ENCODE measurements at places on chromosomes 7 and 10. TPM values are rescaled to one million over a fixed set of nuclear protein-coding genes. Genes with fewer than 3 reads are reported as not detected.

- no peak overlapping the region for H3K4me3 ChIP-seq
- H3K4me1 ChIP-seq: no peaks in the 10 kb centered on the region
- peaks cover 9% of the 10 kb centered on the region for H3K27me3 ChIP-seq
- no peak overlapping the region for H3K27ac ChIP-seq
Measured at GRCh38 chr10:46992803-46993561, 81.8 kb downstream of the PTPN20 start.

TNS3 gene
- 1.2 TPM for total RNA-seq

NXPH1 gene
- not detected for total RNA-seq

- H3K36me3 ChIP-seq: no peaks in the 10 kb centered on the region
- H3K27ac ChIP-seq: no peak overlapping the region
- H3K4me3 ChIP-seq: no peak overlapping the region
- no peak for DNase-seq
Measured at GRCh38 chr7:44899443-44899842, 14.1 kb upstream of the PURB start.

NKX2-3 gene
- total RNA-seq: not detected

GRCh38 chr10:123926401-123927264, 35.0 kb upstream of the CPXM2 start:
- peak; percentile 3 for DNase-seq
- no peak overlapping the region for H3K4me3 ChIP-seq
- peak overlapping the region; percentile 34 for H3K27ac ChIP-seq
- H3K4me1 ChIP-seq: peaks cover 11% of the 10 kb centered on the region
- no peaks in the 10 kb centered on the region for H3K36me3 ChIP-seq
- peaks cover 21% of the 10 kb centered on the region for H3K27me3 ChIP-seq

PHKG1 gene
- 1.3 TPM for total RNA-seq

CHPF2 gene
- total RNA-seq: 30.3 TPM

SFRP4 gene
- total RNA-seq: not detected

DNA sequence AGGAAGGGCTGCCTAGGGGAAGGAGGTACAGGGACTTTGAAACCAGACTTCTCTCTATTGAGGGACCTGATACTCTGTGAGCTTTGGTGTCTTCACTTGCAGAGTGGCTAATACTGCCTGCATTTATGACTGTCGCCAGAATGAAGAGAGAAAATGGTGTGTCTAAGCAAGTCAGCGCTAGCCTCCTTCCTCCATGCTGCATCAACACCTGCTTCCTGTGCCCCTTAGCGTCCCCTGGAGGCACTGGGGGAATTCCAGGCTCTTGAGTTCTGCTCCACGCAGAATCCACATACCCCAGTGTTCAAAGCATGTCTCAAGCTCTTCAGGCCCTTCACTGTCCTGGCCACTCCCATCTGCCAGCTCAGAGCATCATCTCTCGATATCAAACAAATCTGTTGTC, 140.5 kb downstream of the PKD1L1 start:
- no peaks in the 10 kb centered on the region for H3K36me3 ChIP-seq
- no peak overlapping the region for H3K4me3 ChIP-seq
- no peaks in the 10 kb centered on the region for H3K4me1 ChIP-seq
- no peak for DNase-seq

TMEM270 gene
- total RNA-seq: not detected

- no peaks in the 10 kb centered on the region for H3K36me3 ChIP-seq
- no peak overlapping the region for H3K4me3 ChIP-seq
- peaks cover 41% of the 10 kb centered on the region for H3K27me3 ChIP-seq
- no peaks in the 10 kb centered on the region for H3K4me1 ChIP-seq
- DNase-seq: no peak
- no peak overlapping the region for H3K27ac ChIP-seq
Measured at GRCh38 chr10:9285690-9286089, 1231.2 kb downstream of the GATA3 start.

SKIDA1 gene
- total RNA-seq: 0.23 TPM

NPSR1 gene
- not detected for total RNA-seq

DNA sequence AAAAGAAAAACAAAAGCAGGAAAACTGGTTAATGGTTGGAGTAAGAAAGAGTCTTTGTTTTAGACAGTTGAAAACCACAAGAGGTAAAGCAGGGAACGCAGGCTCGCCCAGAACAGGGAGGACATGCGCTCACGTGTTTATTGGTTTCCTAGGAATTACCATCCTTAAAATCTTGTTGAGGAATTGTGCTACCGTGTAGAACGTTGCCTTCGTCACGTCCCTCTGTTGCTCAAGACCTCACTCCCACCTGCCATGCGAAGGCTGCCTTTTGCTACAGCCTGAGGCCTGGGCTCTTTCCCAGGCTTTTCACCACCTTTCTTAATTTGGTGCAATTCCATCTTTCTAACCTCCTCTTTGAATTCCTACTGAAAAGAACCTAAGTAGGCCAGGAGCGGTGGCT, 61.6 kb upstream of the CAMK1D start:
- H3K36me3 ChIP-seq: no peaks in the 10 kb centered on the region
- no peak for DNase-seq
- no peak overlapping the region for H3K27ac ChIP-seq
- H3K4me1 ChIP-seq: no peaks in the 10 kb centered on the region
- no peak overlapping the region for H3K4me3 ChIP-seq

LRMDA gene
- total RNA-seq: not detected

- H3K4me3 ChIP-seq: no peak overlapping the region
- H3K4me1 ChIP-seq: no peaks in the 10 kb centered on the region
- DNase-seq: no peak
- peaks cover 6% of the 10 kb centered on the region for H3K27me3 ChIP-seq
Measured at GRCh38 chr7:73801577-73801976, 29.2 kb upstream of the CLDN4 start.

DNA sequence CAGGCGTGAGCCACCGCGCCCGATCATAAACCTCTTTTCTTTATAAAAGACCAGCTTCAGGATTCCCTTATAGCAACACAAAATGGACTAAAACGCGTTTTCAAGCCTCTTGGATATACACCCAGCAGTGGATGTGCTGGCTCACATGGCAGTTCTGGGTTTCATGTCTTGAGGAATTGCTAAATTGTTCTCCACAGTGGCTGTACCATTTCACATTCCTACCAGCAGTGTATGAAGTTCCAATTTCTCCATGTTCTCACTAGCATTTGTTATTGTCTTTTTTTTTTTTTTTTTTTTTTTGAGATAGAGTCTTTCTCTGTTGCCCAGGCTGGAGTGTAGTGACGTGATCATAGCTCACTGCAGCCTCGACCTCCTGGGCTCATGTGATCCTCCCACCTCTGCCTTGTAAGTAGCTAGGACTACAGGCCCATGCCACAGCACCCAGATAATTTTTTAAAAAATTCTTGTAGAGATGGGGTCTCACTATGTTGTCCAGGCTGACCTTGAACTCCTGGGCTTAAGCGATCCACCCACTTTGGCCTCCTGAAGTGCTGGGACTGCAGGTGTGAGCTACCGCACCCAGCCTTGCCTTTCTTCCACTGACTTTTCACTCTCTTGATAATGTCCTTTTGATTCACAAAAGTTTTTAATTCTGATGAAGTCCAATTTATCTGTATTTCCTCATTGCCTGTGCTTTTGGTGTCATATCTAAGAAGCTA, 17.4 kb downstream of the TECPR1 start:
- no peak overlapping the region for H3K4me3 ChIP-seq
- DNase-seq: no peak
- no peaks in the 10 kb centered on the region for H3K36me3 ChIP-seq
- H3K27ac ChIP-seq: no peak overlapping the region

DNA sequence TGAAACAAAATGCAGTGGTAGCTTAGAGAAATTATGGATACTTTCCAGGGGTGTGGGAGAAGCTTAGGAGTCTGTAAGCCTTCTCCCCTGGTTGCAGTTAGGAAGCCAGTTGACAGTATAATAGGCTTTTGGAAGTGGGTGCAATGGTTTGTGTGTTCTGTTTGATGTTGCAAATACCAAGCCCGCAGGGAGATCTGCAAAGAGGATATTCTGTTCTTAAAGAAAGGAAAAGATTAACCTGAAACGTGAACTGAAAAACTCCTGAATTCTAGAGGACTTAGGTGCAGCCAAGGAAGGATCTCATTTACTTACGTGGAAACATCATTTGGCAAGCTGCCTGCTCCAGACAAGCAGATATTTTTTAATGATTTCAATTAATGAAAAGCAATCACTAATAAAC, 496.6 kb downstream of the AUTS2 start:
- H3K27ac ChIP-seq: no peak overlapping the region
- DNase-seq: no peak
- no peaks in the 10 kb centered on the region for H3K36me3 ChIP-seq
- no peak overlapping the region for H3K4me3 ChIP-seq
- no peaks in the 10 kb centered on the region for H3K27me3 ChIP-seq
- no peaks in the 10 kb centered on the region for H3K4me1 ChIP-seq

PSMC2 gene
- 166 TPM for total RNA-seq

PON1 gene
- total RNA-seq: not detected

ZNF503 gene
- 0.50 TPM for total RNA-seq

DNA sequence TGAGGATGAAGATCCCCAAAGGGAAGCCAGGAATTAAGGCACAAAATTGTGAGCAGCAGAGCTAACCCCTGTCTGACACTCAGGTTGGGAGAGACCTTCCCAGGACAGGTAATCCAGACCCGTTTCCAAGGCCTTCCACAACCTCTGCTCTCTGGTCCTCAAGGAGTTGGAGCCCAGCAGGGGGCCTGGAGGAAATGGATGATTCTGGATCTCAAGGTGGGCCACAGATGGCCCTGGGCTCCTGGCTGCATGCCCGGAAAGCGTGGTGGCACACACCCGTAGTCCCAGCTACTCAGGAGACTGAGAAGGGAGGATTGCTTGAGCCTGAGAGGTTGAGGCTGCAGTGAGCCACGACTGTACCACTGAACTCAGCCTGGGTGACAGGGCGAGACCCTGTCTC, 42.3 kb downstream of the DPYSL4 start:
- DNase-seq: no peak
- no peaks in the 10 kb centered on the region for H3K36me3 ChIP-seq
- H3K4me3 ChIP-seq: peak overlapping the region; percentile 84
- peaks cover 30% of the 10 kb centered on the region for H3K4me1 ChIP-seq
- no peaks in the 10 kb centered on the region for H3K27me3 ChIP-seq

CDK1 gene
- 130 TPM for total RNA-seq

MAGI2 gene
- 0.31 TPM for total RNA-seq

PTPRZ1 gene
- not detected for total RNA-seq

- no peaks in the 10 kb centered on the region for H3K27me3 ChIP-seq
- no peak overlapping the region for H3K27ac ChIP-seq
- DNase-seq: no peak
- peaks cover 7% of the 10 kb centered on the region for H3K4me1 ChIP-seq
- H3K36me3 ChIP-seq: no peaks in the 10 kb centered on the region
Measured at GRCh38 chr10:71613261-71613777, 106.3 kb downstream of the C10orf105 start.

DNA sequence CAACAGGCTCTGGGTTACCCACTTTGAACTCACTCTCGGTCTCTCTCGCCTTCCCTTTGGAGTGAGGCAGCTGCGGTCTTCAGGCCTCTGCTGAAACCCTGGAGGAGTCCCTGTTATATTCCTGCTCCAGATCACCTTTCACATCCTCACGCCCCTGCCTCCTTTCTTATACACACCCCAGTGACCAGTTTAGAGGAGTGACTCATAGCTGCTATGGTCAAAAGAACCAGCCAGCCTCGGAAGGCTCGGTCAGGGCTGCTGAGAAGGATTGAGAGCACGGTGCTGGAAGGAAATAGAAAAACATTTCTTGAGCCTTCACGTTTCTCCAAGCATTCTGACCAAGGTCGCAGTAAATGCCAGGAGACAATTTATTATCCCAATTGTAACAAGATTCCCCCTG, 28.3 kb upstream of the SVOPL start:
- H3K27me3 ChIP-seq: no peaks in the 10 kb centered on the region
- H3K27ac ChIP-seq: no peak overlapping the region
- H3K36me3 ChIP-seq: no peaks in the 10 kb centered on the region
- no peak overlapping the region for H3K4me3 ChIP-seq

VSTM4 gene
- total RNA-seq: not detected

DNA sequence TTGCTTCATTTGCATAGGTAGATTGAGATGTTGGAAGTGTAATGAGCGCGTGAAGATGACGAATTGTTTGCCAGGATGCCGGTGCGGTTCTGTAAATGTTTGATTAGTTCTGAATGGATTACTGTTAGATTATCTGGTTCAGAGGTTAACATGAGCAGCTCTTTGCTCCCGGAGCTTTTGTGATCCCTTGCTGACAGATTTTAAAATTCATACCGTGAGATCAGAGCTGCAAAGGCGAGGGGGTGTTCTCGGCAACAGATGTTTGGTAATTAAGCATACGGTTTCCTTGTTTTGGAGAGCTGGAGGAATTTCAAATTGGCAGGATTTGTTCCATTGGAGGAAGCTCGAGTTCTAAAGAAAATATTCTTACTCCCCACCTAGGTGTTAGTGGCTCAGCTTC, 237.8 kb upstream of the GPR26 start:
- H3K27me3 ChIP-seq: peaks cover 41% of the 10 kb centered on the region
- no peaks in the 10 kb centered on the region for H3K36me3 ChIP-seq
- no peak overlapping the region for H3K4me3 ChIP-seq
- DNase-seq: no peak
- H3K27ac ChIP-seq: no peak overlapping the region
- no peaks in the 10 kb centered on the region for H3K4me1 ChIP-seq

ZC3HAV1L gene
- total RNA-seq: 6.3 TPM

GRCh38 chr7:40595129-40595528, 460.3 kb downstream of the SUGCT start:
- no peak for DNase-seq
- H3K36me3 ChIP-seq: no peaks in the 10 kb centered on the region
- H3K27ac ChIP-seq: no peak overlapping the region
- peaks cover 14% of the 10 kb centered on the region for H3K4me1 ChIP-seq
- peaks cover 17% of the 10 kb centered on the region for H3K27me3 ChIP-seq

- peaks cover 25% of the 10 kb centered on the region for H3K4me1 ChIP-seq
- H3K4me3 ChIP-seq: peak within 1 kb of the TSS; percentile 77
- H3K36me3 ChIP-seq: no peaks in the 10 kb centered on the region
- H3K27ac ChIP-seq: peak within 1 kb of the TSS; percentile 73
Measured at GRCh38 chr10:89391907-89392756, at the start of gene IFIT1. Gene IFIT1, plus strand, starts transcription at chr10:89392623. Its CDS starts 90 bp downstream, at chr10:89392713.

HOXA3 gene
- not detected for total RNA-seq

- peaks cover 17% of the 10 kb centered on the region for H3K4me1 ChIP-seq
- H3K4me3 ChIP-seq: no peak overlapping the region
- no peaks in the 10 kb centered on the region for H3K27me3 ChIP-seq
- DNase-seq: peak; percentile 34
- no peaks in the 10 kb centered on the region for H3K36me3 ChIP-seq
Measured at GRCh38 chr7:27840313-27840712, 100.4 kb downstream of the TAX1BP1 start.

- no peak overlapping the region for H3K27ac ChIP-seq
- H3K36me3 ChIP-seq: peaks cover 7% of the 10 kb centered on the region
- no peak for DNase-seq
- peaks cover 15% of the 10 kb centered on the region for H3K4me1 ChIP-seq
- H3K4me3 ChIP-seq: no peak overlapping the region
- H3K27me3 ChIP-seq: no peaks in the 10 kb centered on the region
Measured at GRCh38 chr10:71326464-71326881, 7.4 kb downstream of the SLC29A3 start.

Data from activated T-cell treated with anti-CD3 and anti-CD28 coated beads, Interleukin-2, amount 50 U/mL, for 72 hours (primary cell).